ENCODE measurements at places on chromosomes 1 and 21.

DNA sequence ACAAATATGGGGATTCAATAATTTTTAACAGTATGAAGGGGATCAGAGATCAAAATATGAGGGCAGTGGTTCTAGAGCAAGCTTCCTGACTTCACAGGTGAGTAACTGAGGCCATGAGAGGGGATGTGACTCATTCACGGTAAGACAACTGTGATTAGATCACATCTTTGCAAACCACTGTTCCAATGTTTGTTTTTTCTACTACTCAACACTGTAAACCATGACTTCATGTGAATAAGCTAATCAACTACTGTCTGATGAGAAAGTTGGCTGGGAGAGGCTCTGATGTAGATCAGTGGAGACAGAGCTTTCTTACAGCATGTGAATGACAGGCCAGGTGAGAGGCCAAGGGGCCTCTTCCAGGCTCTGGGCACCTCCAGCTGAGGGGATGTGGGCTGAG, 84.7 kb downstream of the BRINP2 start:
- DNase-seq: no peak

DNA sequence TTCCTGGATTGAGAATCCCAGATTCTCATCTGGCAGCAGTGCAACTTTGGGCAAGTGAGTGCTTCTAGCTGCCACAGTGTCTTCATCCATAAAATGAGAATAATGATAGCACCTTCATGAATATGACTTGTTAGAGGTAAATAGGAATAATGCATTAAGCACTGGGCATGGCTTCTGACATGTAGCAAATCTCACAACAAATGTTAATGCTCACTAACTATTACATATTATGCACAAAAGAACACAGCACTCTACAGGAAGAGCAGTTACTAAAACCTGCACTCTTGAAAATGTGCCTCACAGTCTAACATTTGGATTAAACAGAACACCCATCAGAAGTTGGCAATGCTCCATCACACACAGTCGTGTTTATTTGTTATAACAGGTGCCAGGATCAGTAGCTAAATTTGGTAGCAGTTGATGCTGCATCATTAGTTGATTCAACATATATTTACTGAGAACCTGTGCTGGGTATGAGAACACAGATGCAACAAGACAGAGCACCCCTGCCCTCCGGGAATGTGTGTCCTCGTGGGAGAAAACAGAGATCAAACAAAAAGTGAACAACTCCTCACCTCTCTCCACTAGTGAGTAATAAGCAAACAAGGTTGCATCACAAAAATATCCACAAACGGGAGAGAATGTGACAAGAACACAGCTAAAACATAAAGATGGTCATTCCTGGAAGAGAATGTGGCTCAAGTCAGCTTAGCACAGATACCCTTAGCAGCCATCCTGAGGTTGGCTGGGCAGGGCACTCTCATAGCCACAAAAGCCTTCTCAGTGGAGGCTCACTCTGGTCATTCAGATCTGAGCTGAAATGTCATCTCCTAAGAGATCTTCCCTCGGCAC, 26.2 kb upstream of the LBR start:
- peak; percentile 62 for DNase-seq

DNA sequence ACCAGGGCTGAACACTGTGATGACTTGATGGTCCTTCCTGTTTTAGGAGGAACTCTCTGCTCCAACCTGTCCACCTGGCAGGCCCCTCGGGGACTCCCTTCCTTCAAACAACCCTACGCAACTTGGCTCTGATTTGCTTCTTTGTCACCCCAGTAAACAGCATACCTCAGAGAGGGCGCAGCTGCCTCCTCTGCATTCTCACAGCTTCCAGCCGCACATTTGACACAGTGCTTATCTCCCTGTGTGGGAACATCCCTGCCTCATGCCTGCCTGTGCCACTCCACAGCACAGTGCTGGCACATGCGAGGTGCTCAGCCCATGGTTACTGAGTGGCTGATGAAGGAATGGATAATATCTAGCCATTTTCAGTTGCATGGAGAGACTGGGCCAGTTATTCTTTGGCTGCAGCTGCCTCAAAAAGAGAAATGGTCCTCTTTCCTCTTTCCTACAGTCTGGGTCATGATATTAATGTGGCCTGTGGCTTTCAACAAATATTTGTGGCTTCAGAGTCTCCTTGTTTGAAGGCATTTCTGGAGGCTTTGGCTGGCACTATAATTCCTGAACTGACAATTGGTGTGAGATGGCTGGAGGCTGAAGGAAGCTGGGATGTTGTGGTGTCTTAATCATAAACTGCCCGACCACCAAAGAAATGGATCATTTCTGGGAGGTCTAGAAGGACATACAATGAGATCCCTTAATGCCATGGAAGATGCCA, 77.9 kb downstream of the TENT5C start:
- no peak for DNase-seq

GRCh38 chr1:181143102-181143859, 54.8 kb downstream of the IER5 start:
- DNase-seq: no peak

DNA sequence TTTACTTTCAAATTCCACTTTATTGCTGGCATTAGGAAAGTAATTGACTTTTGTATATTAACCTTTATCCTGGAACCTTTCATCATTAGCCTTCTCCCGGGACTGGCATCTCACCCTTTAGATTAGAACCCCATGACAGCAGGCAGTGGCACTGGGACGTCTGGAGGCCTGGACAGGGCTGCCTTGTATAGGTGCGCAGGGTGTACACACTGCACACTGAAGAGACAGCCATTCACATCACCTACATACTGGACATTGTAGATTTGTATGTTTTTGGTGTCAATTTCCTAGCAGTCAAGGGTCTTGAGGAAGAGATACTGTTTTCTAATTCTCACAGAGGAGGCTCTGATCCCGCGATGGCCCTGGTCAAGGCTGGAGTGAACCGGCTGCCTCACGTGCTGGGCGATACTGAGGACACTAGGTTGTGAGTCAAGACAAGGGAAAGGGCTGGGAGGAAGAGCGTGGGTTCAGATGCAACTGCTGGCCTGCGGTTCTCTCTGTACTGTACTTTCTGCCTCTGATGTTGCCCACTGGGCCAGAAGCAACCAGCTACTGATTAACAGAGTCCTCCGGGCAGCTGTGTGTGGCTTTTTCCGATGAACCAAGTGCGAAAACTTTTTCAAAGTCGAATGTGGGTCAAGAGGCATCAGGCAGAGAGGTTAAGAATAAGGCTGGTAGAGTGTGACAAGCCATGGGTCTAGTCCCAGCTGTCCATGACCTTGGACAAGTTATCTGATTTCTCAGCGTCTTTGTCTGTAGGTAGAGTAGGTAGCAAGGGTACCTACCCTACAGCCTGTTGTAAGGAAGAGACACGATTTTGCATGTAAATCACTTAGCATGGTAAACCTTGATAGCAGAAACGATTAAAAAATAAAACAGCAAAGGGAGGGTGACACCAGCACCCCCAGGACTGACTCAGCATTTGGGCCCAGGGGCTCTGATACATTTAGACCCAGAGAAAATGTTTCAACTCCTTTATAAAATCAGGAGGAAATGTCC, 38.2 kb upstream of the SLC25A33 start:
- peak; percentile 35 for DNase-seq

DNA sequence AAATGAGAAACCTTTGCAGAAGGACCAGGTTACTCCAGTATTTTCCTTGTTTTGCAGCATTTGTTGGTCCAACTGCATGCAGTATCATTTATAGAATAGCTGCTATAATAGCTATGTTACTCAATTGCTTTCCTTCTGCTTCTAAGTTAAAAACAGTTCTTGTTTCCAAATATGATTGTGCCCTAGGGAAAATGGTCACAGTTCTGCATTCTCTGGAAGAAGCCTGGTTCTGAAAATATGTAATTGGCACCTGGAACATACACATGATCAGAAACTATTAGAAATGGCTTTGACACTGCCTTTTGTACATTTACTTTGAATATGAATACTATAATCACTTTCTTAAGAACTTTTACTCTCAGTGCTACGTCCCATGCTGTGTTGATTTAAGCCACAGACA, 33.6 kb downstream of the HENMT1 start:
- no peak for DNase-seq

- DNase-seq: no peak
These were observed 321.6 kb downstream of the PTPRU start for GRCh38 chr1:29557701-29558600.

- DNase-seq: no peak
These were observed 6.1 kb downstream of the TFF3 start for GRCh38 chr21:42308914-42309752.

GRCh38 chr1:152735648-152736047, 22.2 kb upstream of the KPRP start:
- peak; percentile 11 for DNase-seq
